ENCODE measurements at places on chromosomes 13 and 19.

- DNase-seq = no peak
Measured at GRCh38 chr19:13206587-13206986, 56.4 kb downstream of the IER2 start.

GRCh38 chr13:96662036-96662435 lies 332.2 kb downstream of the OXGR1 start:
- DNase-seq = no peak

DNA sequence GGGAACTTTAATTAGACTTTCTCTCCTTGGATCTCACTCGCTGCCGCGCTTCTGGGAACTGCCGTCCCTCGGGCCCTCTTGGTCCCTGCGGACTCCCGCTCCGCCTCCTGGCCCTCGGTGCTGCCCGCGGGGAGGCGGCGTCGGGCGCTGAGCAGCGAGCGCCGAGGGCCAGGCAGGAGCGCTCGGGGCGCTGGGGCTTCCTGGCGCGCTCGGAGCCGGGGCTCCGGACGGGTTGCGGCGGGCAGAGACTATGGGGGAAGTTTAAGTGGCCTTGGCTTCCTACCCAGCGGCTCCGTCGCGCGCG lies 704 bp downstream of the CHST8 start:
- no peak for DNase-seq

GRCh38 chr13:34751044-34751443 lies 191.0 kb upstream of the NBEA start:
- DNase-seq = no peak

- DNase-seq = no peak
Measured at GRCh38 chr13:50456111-50456510, 387.4 kb downstream of the DLEU7 start.

DNA sequence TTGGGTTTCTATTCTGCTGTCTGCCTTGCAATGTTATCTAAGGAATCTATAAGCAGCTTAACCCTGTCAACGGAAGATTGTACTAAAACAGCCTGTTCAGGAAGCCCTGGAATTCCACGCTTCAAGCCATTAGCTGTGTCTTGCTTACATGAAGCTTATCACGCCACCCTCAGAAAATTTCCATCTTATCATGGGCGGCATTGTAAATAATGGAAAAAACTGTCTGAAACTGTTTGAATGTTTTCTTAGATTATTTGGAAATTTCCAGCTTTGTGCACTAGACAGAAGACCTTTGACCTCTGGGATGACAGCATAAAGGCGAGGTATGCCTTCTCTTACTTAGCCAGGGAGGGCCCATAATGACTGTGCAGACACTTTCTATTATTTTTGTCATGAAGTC lies 319.7 kb downstream of the KCNRG start:
- DNase-seq = peak; percentile 75

Data from hepatocyte (in vitro differentiated cells).